ENCODE measurements at places on chromosomes 16 and 17.

GRCh38 chr17:48816774-48817590 lies at the start of gene TTLL6:
Gene TTLL6 (minus strand): TSS chr17:48817229. CDS start chr17:48817072, 157 bp downstream.
- DNase-seq, result no peak

DNA sequence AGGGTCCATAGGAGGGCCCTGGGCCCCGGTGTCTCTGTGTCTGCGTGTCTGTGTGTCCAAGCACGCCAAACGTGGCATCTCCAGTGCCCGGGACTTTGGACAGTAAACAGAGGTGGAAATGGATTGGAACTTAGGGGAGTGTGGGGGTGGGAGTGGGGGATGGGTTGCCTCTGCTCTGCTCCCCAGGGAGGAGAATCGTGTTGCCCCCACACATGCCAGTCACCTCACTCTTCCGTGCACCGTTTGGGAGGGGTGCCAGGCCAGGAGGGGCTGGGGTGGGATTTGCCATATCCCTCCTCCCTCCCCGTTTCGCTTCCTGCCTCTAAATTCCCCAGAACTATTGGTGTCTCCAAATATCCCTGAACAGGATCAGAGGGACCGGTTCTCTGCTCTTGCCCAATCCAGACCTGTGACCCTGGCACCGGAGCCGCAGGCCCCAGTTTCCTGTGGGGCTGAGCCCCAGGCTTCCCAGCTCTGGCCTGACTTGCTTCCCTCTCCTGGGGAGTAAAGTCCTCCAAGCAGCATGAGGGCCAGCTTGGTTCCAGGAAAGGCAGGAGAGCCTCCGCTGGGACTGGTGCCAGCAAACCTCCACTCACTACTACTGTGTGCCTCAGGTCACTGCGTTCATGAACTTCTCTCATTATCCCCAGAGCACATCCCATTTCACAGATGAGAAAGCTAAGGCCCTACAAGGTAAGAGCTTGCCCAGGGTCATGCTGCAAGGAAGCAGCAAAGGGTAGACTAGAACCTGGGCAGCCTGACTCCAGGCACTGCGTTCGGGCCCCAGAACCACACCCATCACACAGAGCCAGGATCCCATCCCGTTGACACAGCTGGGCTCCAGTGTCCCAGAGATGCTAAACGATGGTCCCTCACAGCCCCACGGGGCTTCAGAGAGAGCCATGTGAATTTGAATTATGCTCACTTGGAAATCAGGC lies at the start of gene ASGR1:
Gene ASGR1, minus strand, starts transcription at position 54 of the 938 bp plus-strand sequence. CDS start 807 bp downstream, outside the sequence.
- DNase-seq, result no peak

GRCh38 chr17:83180264-83180995 lies 101.0 kb downstream of the METRNL start:
- DNase-seq, result no peak

- no peak for DNase-seq
These were observed 86.8 kb upstream of the SOX9 start for GRCh38 chr17:72034000-72034399.

- no peak for DNase-seq
These were observed 34.0 kb downstream of the RAB11FIP4 start for GRCh38 chr17:31425282-31426040.
